ENCODE measurements at places on chromosomes 1 and 21. TPM values are rescaled to one million over a fixed set of nuclear protein-coding genes. Genes with fewer than 3 reads are reported as not detected.

GRCh38 chr1:119981986-119982815 is 85.9 kb upstream of the ADAM30 start:
- DNase-seq, result no peak

GRCh38 chr1:106063510-106063909 is 993.0 kb upstream of the PRMT6 start:
- DNase-seq, result no peak

GRCh38 chr1:38152351-38153065 is 105.9 kb upstream of the POU3F1 start:
- peak; percentile 36 for DNase-seq

GRCh38 chr1:89765774-89766173 is 55.1 kb upstream of the LRRC8D start:
- DNase-seq, result no peak

GRCh38 chr1:166119471-166119965 is 47.3 kb downstream of the FAM78B start:
- no peak for DNase-seq

GRCh38 chr1:156025876-156026275 is 5.1 kb upstream of the SSR2 start:
- DNase-seq, result peak; percentile 59

DNA sequence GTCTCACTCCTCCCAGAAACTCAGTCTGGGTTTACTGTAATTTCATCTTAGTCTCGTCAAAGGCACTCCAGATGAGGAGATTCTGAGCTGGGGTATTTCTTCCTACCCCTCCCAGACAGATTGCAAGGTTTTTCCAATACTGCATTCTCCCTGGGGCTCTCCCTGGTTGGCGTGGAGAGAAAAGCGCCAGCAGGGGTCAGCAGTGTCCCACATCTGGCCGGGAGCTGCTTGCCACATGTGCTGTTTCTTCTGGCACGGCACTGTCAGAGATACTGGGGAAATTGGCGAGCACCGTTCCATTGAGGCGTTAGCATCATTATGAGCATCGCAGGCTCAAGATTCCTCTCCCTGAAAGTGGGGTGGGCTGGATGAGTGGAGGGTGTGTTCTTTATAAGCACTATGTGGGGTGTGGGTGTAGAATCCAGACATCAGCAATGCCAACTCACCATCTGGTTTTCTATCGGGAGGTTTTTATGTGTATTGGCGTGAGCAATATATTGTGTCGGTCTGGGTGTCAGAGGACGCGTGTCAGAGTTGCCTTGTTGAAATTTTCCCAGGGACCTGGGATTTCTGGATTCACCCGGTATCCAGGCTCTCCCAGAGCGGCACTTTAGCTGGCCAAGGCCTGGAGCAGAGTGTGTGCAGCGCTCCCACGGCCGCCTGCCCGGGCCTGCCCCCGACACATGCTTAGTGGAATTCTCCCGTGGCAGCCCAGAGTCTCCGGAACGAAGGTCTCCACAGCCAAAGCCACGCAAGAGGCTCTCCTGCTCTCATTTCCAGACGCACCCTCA is 8.0 kb upstream of the NAV1 start:
- no peak for DNase-seq

DNA sequence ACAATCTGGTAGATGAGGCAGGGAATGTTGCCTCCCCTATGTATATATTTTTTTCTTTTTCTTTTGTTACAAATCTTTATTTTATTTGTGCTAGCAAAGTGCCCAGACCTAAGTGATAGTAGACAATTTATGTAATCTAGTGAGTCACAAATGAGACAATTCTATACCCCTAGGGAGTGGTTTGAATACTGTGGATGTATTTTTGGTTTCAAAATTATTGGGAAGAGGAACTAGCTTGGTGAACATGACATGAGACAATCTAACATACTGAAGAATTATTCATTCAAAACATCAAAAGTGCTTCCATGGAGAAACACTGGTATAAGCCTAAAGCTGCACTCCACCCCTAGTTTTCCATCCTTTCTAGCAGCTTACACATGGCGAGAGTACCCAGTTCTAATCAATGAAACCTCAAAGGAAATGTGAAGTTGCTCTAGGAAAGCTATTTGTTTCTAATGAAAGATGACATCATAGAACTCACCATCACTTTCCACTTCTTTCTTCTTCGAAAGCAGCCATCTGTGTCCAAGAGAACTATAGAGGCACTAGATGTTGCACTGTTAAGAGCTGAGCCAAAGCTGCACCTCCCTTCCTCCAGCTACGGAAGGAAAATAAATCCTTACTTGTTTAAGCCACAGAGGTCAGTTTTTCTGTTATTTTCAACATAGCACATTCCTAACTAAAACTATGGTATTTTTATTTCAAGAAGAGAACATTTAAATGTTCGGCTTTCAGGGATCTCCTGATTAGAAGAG is 764.6 kb downstream of the LTN1 start:
- DNase-seq, result no peak

The OR2T11 gene
- not detected for total RNA-seq

The RAVER2 gene
- 18.0 TPM for total RNA-seq

DNA sequence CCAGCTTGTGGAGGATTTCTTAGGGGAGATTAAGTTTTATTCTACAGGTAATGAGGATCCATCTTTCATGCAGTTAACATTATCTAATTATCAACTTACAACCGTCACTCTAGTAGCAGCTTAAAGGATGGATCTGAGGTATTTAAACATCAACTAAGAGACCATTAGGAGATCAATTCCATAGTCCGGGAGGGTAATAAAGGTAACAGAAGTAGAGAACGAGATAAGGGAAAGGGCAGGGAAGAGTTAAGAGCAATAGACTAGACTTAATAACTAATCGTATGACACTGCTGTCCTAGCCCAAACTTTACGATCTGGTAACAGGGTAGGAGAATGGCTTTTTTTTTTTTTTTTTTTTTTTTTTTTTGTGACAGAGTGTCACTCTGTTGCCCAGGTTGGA is 19.5 kb upstream of the CCDC17 start:
- DNase-seq, result no peak

DNA sequence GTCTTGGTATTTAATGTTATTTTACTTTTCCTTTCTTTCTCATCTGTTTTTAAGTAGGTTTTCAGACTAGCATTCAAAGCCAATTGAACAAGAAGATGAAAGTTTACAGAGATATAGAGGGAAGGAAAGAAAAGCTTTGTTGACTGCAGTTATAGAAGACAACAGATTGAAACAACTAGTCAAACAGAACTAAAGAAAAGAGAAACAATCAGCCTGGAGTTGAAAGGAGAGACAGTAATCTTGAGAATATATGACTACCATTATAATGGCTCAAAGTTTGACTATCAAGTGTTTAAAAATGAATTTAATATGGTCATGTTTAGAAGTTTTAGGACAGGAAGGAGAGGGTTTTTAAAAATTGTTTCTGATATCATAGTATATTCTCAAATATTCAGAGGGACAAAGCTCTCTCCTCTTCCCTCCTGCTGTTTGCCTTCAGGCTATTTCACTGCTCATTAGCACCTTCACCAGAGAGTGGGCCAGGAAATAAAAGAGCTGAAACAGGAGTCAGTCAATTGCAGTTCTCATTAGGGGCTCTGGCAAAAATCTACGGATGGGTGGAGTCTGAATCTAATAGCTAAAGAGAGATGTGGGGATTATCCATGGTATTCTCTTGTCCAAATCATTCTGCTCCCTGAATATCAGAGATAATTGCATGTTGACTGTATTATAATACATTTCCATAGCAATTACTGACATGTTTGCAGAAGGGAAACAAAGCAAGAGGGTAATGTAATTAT is 577.8 kb downstream of the BRINP3 start:
- DNase-seq, result no peak

DNA sequence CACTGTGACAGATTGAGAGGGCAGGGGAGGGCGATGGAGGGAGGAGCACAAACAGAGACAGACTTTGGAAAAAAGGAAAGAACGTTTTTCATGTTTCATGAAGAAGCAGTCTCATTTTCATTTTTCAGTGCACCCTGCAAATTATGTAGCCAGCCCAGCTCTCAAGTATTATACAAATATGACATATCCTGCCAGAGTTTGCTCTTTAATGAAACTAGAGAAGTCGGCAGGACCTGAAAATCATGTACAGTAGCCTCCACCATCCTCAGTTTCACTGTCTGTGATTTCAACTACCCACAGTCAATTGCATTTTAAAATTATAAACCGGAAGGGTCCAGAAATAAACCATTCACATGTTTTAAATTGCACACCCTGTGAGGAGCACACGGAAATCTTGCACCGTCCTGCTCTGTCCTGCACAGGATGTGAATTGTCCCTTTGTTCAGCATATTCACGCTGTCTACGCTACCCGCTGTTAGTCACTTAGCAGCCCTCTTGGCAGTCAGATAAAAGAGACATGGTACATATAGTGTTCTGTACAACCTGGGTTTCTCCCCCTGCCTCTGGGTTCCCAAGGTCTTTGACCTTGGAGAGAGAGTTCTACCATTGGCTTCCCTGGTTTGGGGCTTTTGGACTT is 13.6 kb upstream of the ADARB1 start:
- no peak for DNase-seq

The TFF2 gene
- not detected for total RNA-seq

DNA sequence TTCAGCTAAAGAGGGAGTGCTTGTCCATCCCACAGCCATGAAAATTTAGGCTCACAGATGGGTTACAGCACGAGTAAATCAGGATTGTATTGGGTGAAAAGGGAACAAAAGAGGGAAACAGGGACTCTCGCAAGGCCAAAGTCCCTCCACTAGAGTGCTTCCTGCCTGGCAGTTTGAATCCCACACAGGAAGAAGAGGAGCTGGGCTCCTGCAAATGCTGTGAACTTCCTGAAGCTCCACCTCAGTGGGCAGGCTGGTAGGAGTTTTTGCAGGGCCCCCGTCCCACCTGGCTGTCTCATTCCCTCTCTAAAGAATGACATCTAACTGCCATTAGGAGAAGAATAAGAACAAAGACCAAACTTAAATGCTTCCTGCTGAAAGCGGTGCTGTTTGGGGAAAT is 712.0 kb upstream of the PRMT6 start:
- DNase-seq, result no peak

The LIN28A gene
- total RNA-seq, result under 0.01 TPM

GRCh38 chr1:169236143-169236542 is 129.7 kb downstream of the ATP1B1 start:
- DNase-seq, result no peak

DNA sequence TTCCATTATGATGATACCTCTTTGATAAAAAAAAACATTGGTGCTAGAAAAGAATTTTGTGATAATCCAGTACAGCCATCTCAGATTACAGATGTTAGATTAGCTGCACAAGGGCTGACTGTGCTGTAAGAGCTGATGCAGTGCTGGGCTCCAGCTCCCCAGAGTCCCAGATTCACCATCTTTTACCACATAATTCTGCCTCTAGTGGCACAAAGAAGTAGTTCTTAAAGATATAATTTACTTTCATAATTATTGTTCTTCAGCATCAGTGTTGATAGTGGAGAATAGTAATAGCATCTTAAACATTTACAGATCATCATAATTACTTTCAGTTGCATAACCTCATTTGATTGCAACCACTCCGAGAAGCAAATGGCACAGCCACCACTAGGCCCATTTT is 262.1 kb downstream of the BRINP2 start:
- DNase-seq, result no peak

DNA sequence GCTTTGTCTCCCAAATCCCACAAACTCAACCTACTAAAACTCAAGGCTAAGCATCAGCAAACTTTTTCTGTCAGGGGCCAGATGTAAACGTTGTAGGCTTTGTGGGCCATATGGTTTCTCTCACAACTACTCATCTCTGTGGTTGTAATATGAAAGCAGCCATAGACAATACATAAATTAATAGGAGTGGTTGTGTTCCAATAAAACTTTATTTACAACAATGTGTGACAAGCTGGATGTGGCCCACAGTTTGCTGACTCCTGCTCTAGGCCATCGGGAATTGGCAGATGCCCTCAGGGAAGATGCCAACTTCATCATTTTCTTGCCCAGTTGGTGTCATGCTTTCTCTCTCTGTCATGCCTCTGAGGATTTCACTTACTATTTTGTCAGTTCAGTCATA is 17.5 kb upstream of the ERRFI1 start:
- DNase-seq, result no peak

The CFAP74 gene
- not detected for total RNA-seq

The TNFRSF9 gene
- under 0.01 TPM for total RNA-seq

DNA sequence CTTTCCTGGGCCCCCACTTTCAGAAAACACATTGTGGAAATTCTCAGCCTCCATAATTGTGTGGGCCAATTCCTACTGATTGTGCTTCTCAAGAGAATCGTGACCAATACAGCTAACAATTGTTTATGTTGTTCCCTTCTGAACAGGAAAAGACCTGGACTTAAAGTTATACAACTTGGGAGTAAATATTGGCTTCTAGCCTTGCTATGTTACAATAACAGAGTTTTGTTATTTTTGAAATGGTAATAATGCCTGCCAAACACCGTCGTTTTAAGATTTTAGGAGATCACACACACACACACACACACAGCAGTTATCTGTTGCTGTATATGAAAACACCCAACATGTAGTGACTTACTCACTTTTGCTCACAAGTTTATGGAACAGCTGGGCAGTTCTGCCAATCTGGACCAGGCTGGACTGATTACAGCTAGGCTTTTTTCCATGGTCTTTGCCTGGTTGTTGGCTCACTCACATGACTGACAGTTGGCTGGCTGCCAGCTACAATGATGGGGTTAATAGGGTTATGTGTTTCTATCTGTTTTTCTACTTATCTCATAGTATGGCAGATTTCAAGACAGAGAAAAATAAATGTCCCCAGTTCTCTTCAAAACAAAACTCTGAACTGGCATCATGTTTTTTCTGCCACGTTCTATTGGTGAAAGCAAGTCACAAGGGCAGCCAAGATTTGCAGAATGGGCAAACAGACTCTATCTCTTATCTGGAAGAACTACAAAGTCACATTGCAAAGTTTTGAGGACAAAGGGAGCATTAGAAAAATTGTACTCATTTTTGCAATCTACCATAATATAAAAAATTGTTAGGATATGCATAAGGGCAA is 447.5 kb downstream of the NEGR1 start:
- DNase-seq, result no peak

DNA sequence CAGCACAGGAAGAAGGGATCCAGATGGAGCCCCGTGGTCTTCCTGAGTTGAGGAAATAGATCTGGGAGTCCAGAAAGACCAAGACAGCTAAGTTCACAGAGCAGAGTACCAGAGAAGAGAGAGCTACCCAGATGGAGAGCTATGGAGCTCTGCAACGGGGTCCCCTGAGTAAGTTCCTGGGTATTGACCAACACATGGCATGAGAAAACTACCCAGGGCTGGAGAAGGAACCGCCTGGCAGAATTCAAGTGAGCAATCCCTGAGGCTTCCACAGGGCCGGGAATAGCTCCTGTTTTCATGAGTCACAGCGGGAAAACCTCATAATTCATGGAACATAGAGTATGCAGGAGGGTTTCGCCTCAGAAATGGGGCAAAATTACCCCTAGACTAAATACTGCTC is 19.7 kb downstream of the STPG1 start:
- no peak for DNase-seq

The FAM72D gene
- total RNA-seq, result 0.27 TPM

The ERICH3 gene
- under 0.01 TPM for total RNA-seq

The DFFA gene
- 36.6 TPM for total RNA-seq

GRCh38 chr1:241658081-241658793 is 6.2 kb downstream of the WDR64 start:
- DNase-seq, result no peak
